ENCODE measurements at places on chromosomes 11 and 22.

- no peak for DNase-seq
Observed at GRCh38 chr11:71183878-71184277, 68.5 kb downstream of the SHANK2 start.

DNA sequence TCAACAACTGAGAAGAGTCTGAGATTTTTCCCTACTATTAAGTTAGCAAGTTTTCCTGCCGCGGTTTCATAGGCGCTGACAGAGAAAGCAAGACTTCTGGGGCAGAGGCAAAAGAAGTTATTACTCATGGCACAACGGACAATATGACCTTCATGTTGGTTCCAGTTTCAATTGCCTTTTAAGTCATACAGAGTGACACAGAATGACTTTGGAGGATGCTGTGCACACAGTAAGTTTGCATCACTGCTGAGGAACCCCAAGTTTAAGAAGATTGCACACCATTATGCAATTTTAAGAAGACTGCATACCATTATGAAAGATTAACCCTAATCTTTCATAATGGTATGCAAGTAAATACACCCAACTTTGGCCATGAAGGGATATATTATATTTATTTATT, 626.5 kb upstream of the CHORDC1 start:
- DNase-seq: no peak

- DNase-seq: no peak
Observed at GRCh38 chr11:101553891-101554292, 29.9 kb downstream of the TRPC6 start.

DNA sequence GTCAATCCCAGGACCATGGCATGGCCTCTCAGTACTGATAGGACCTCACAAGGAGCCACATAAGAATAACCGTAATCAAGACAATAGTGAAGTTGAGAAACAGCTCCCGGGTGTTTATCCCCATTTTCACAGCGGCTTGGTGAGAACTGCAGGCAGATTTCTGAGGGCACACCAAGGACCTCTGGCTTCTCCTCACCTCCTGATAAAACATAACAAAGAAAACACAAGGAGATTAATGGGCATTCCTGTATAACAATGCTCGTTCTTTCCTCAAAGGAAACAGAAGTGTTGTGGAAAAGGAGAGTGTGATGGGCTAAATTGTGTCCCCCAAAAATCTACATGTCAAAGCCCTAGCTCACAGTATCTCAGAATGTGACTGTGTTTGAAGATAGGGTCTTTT, 4.0 kb downstream of the SLN start:
- DNase-seq: no peak

- no peak for DNase-seq
Observed at GRCh38 chr11:32821517-32821916, 8.2 kb upstream of the PRRG4 start.

GRCh38 chr22:36457688-36458450, 23.6 kb downstream of the TXN2 start:
- DNase-seq: no peak

DNA sequence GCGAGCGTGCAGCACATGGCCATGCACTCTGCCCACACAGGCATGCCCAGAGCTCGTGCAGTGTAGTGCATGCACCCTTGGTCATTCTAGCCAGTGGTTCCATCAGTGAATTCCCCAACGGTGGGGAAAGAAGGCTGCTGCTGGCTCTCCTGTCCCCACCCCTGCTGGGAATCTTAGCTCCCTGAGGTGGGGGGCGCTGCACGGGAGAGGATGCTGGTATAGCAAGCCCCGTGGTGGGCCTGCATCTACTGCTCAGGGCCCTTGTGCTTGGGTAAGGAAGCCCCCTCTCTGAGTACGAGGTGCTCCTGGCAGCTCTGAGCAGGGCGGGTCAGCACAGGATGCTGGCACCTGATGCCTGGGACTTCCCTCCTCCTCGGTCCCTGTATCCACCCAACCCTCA, 18.5 kb upstream of the BAIAP2L2 start:
- no peak for DNase-seq

GRCh38 chr11:114893329-114893728, 215.0 kb downstream of the NXPE2 start:
- DNase-seq: no peak

DNA sequence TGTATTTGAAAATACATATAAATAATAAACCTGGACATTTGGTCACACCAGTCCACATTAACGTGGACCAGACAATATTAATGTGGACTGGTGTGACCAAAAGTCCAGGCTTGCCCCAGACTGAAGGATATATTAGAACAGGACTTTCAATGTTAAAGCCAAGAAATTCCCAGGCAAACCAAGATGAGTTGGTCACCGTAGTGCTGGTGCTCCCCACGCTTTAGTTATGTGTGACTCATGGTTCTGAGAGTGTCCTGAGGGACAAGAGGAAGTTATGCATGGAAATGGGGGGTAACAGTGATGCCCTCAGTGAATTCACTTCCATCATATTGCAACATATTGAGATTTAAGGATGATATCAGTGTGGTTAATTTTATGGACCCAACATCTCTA, 31.4 kb downstream of the POU2AF1 start:
- DNase-seq: no peak

DNA sequence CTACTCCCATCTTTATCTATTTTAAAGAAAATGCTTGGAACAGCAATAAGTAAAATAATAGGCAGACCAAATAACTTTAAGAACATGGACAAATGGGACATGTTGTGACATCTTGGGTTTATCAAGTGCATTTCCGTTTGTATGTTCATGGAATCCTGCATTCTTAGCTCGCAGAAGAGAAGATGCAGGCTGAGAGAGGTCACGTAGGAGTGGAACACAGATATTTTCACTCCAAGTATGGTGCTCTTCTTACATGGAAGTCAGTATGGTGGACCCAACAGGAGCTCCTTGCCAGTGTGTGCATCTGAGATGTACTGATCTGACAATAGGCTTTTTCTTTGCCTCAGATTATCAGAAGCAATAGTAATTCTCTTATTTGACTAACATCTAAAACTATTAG, 1.7 kb downstream of the E2F8 start:
- DNase-seq: peak; percentile 38

DNA sequence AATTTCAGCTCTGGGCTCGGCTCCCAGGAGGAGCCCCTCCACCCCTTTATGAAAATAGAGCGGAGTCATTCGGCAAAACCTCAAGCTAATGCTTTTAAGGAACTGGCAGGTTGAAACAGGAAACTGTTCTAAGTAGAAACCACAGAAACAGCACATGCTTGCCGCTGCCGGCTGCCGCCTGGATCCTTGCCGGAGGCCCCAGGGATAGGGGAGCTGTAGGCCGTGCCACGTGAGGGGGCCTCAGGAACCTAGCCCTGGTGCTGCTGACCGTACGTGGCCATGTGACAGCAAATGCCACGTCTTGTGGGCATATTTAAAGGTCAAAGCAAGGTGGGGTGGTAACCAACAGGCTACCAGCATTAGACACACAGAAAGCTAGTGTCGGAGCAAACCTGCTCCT, 77.9 kb upstream of the TIMP3 start:
- peak; percentile 72 for DNase-seq

DNA sequence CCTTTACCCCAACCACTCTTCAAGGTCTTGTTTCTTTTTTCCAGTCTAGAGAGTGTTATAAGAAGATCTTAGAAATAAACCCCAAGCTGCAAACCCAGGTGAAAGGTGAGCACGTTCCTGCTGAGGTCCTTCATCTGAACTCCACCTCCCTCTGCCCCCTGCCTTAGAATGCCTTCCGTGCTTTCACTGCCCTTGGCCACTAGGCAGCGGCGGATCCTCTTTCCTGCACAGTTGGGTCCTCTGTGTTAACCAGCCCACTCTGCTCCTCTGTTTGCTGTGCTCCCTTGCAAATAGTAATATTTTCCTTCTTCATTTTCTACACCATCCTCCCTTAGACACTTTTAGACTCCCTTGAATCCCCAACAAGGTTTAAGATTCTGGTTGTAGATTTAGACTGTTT, 24.3 kb downstream of the TTC12 start:
- no peak for DNase-seq

DNA sequence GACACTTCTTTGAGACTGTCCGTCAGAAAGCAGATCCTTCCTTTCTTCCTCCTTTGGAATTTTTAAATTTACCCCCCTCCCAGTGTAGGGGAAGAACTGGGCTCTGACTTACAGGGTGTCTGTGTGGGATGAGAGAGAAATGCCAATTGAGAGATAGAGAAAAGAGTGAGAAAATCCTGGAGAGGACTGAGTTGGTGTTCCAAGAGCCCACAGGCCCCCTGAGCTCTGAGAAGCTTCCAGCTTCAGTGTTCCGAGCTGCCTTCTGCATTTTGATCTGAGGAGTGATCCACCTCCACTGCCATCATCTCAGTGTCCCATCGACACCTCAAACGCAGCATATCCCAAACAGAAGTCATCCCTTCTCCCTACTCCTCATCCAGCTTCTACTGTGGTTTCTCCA, 70.7 kb upstream of the GRK3 start:
- DNase-seq: no peak

DNA sequence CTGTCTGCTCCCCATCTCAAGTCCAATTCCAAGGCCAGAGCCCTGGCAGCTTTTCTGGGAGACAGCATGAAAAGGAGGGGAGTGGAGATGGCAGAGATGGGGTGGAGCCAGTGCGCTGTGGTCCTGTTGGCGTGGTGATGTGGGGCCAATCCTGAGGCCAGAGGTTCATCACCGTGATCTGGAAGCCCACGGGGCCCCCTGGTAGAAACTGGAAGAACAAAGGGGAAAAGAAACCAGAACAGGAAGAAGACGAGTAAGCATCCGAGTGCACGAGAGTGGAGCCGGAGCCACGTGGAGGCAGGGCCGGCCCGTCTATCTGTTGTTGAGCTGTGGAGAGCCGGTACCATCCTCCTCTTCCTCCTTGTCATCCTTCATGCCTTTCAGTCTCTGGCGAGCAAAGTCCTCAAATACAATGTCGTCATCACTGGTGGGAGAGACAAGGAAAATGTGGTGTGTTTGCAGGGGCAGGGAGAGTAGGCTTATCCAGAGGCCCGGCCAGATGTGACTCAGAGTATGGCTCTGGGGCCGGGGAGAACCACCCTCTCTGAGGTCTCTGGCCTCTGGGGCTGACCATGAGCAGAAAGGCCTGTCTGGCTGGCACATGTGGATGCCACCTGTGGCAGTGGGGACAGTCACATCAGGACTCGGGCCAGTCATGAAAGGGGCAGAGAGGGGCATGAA, 25.4 kb downstream of the TPBGL start:
- no peak for DNase-seq

GRCh38 chr11:73040046-73040445, 102.1 kb downstream of the FCHSD2 start:
- no peak for DNase-seq

GRCh38 chr11:78961937-78962701, 387.5 kb upstream of the NARS2 start:
- DNase-seq: no peak

GRCh38 chr11:133360860-133361688, 171.2 kb downstream of the OPCML start:
- DNase-seq: no peak

DNA sequence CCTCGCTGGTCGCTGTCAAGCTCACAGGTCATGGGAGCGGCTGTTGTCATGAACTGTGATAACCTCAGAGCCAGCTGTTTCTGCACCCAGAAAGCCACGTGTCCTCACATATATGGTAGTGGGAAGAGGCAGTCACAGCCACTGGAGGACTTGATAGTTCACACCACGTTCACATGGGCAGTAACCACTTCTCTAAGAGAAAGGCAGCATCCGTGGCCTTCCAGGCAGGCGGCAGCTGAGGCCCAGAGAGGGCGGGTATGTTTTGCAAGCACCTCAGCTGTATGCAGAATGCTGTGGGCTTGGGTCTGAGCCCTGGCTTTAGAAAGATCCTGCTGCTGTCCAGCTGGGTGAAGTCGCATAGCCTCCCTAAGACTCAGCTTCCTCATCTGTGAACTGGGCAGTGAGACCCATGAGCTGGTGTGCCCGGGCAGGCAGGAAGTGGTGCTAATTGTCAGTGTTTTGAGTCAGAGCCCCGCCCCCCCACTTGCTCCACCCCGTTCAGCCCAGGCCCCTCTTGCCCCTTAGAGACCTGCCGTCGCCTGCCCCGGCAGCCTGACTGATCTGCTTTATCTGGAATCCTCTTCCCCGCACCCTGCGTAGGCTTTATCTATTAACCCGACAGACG, 13.3 kb downstream of the TTC38 start:
- no peak for DNase-seq

DNA sequence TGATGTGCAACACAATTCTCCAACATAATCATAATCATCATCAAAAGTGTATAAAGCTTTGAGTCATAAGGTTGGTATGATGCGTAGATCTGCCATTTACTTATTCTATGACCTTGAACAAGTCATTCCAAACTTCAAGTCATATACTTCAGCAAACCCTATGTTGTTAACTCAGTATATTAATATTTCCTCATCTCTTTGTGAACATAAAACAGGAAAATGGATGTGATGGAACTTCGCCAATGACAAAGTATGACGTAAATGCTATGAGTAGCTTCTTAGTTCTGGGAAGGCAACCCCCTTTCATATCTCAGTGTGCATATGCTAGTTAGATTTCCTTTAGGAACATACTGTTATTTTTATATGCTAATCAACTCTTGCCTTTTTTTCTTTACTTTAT, 102.7 kb upstream of the ANO3 start:
- no peak for DNase-seq

DNA sequence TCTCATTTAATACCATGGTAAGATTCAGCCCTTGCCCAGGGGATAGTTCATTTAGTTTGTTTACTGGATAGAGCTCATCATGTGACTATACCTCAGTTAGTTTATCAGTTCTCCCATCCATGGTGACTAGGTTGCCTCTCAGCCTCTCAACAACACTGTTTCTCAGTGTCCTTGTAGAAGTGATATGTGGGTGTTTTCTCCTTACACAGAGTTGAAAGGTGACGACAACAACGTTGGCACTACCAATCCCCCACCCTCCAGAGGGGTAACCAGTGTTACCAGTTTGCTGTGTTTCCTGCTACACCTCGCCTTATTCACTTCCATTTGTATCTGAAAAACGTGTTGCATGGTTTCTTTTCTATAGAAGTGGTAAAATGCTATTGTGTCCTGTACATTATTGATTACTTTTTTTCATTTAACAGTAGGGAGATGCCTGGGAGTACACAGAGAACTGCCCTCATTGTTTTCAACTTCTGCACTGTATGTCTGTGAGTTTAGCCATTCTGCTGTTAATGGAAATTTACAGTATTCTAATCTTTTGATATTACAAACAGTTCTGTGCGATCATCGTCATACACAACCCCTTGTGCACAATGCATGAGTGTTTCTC, 11.6 kb downstream of the NEAT1 start:
- DNase-seq: peak; percentile 43

DNA sequence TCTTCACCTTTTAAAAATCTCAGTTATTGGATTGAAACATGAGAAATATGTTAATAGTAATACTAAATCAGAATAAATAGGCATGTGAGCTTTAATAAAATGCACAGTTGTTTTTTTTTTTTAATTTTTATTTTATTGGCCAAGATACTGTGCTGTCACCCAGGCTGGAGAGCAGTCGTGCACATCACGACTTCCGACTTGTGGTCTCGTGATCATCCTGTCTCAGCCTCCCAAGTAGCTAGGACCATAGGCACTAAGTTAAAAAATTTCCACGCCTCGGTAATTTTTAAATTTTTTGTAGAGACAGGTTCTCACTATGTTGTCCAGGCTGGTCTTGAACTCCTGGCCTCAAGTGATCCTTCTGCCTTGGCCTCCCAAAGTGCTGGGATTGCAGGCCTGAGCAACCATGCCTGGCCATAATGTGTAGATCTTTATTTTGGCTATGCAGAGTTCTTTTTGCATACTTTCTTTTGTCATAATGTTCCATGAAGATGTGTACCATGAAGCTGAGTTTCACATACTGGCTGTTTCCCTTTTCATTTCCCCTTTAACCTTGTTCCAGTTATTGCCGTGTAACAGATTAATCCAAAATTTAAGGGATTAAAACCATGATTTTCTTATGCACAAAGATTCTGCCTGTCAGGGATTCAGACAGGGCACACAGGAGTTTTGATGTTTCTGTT, 16.0 kb downstream of the CAPRIN1 start:
- DNase-seq: no peak

- peak; percentile 84 for DNase-seq
Observed at GRCh38 chr22:36258701-36259614, 6.0 kb downstream of the APOL1 start.
